ENCODE measurements at places on chromosomes 12 and 14. TPM values are rescaled to one million over a fixed set of nuclear protein-coding genes. Genes with fewer than 3 reads are reported as not detected.

Gene CLEC9A
- polyA plus RNA-seq = 0.44 TPM

Gene SERPINA3
- polyA plus RNA-seq = 0.14 TPM

Gene SLC5A8
- 44.0 TPM for polyA plus RNA-seq

GRCh38 chr12:44015333-44015941 lies 179.6 kb downstream of the TMEM117 start:
- DNase-seq = peak; percentile 41

GRCh38 chr12:180445-180844 lies 33.5 kb downstream of the SLC6A12 start:
- DNase-seq = no peak

- DNase-seq = no peak
Measured at GRCh38 chr14:103510724-103511693, 11.6 kb downstream of the CKB start.

DNA sequence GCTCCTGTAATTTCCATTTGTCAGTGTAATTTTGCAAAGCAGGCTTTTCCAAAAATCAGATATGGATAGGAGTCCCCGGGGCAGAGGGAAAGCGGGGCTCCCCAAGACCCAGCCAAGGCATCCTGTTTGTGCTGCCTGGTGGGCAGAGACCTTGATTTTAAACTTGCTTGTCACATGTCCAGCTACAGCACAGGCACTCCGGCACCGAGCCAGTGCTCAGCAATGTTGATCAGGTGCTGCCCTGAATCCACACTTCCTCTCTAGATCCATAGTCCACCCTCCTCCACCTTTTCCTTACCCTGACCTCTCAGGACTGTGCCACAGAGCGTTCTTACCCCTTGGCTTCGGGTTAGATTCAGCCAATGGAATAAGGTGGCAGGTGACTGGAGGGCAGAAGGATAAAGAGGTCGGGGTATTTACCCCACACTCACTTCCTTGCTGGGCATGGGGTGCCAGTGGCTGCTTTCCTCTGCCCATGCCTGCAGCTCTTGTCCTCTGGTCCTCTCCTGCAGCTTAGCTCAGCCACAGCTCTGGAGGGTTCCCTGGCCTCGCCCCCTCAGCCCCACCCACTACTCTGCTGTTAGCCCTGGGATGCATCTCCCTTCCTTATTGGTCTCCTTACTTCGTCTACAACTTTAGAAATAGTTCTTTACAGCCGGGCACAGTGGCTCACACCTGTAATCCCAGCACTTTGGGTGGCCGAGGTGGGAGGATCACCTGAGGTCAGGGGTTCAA lies 80.1 kb downstream of the IRF2BPL start:
- DNase-seq = no peak

All from right renal cortex interstitium (tissue), 3 donors.